T-helper 2 cell (primary cell): ENCODE measurements at places on chromosomes 2 and 18.
A peak's percentile ranks its signal among the peaks of the same experiment; 100 is the strongest.

GRCh38 chr2:77488141-77488540 is 34.0 kb downstream of the LRRTM4 start:
- no peak for DNase-seq

- DNase-seq: no peak
These were observed 11.1 kb downstream of the PDE1A start for GRCh38 chr2:182415771-182416170.

DNA sequence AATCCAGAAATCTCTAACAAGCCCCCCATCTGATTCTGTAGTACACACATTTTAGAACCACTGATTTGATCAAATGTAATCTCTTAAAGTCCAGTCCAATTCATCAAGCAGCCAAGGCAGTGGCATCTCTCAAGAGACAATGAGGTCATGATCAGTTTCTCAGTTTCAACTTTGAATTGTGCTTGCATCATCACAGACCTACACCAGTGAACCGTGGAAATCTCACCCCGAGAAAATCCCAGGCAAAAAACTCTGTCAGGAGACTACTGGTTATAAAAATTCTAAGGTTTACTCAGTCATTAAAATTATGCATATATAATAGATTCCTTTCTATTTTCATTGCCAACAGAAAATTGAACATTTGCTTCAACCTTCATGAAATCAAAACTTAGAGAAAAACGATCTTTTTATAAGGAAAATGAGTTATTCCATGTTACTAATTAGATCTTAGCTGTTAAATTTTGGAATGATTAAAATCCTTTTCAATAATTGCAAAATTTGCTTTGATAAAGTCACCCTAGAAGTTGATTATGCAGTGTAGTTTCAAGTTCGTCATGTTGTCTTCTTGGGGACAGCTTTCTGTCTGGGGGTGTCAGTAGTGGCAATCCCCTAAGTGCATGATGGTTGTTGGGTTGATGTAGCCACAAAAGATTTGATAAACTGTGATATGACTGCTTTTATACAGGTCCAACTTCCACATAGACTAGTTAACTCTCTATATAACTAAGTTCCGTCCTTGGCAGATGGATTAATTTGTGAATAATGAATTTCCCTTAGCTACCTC is 235.0 kb downstream of the CAMKMT start:
- no peak for DNase-seq

DNA sequence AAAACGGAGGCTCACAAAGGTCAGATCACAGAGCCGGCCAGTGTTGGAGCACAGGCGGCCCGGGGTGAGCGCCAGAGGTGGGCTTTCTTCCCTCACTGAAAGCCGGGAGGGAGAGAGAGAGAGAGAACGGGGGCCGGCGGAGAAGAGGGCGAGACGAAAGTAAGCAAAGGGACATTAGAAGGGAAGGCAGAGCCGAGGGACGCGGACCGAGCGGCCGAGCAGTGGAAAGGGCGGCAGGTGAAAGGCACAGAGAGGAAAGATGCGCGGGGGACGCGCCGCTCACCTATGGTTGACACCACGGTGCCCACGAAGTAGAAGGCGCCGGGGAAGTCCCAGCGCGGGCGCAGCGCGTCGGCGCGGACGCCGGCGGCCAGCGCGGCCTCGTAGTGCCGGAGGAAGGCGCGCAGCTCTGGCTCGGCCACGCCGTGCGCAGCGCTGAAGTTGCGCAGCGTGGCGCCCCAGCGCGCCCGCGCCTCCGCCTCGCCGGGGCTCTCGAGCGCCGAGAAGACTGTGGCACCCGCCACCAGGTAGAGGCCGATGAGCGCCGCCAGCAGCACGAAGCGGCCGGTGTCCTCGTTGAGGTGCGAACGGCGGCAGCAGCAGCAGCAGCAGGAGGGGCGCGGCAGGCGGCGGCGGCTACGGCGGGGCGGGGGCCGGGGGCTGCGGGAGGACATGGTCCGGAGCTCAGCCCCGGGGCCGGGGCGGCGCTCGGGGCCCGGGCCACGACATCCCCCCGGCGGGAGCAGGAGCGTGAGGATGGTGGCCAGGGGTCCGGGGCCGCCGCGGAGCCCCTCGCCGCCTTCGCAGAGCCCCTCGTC is 166.9 kb downstream of the MSH2 start:
- peak; percentile 32 for DNase-seq

GRCh38 chr18:42830936-42831335 is 284.5 kb downstream of the RIT2 start:
- no peak for DNase-seq

DNA sequence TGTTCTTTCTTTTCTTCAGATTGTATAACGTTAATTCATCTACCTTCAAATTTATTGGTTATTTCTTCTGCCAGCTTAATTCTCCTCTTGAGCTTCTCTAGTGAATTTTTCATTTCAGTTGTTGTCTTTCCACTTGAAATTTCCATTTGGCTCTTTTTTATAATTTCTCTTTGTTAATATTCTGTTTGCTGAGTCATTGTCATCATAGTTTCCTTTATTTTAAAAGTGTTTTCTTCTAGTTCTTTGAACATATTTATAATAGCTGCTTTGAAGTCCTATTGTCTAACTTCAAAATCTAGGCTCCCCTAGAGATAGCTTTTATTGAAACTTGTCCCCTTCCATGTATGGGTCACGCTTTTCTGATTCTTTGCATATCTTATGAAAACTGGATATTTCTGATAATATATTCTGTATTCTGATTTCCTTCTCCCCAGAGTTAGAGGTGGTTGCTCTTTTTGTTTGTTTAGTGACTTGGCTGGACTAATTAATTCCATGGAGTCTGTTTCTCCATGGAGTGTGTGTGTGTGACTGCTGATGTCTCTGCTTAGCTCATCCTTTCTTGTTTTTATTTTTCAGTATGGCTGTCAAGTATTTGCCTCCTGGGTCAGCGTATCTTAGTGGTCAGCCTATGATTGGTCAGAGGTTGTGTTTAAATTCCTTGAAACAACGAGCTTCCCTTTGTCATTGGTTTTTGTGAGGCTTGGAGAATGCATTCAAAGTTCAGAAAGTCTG is 47.6 kb downstream of the DIS3L2 start:
- DNase-seq: no peak

- DNase-seq: no peak
These were observed 2.0 kb downstream of the MBD5 start for GRCh38 chr2:148022882-148023281.

GRCh38 chr2:217150236-217150635 is 290.4 kb upstream of the TNP1 start:
- no peak for DNase-seq

- DNase-seq: no peak
These were observed 96.0 kb downstream of the ACKR3 start for GRCh38 chr2:236665572-236666118.

- DNase-seq: no peak
These were observed 344.9 kb downstream of the DCDC2C start for GRCh38 chr2:4047961-4048891.

- no peak for DNase-seq
These were observed 44.3 kb upstream of the GPR39 start for GRCh38 chr2:132372276-132372675.

GRCh38 chr2:120934574-120935338 is 199.1 kb downstream of the GLI2 start:
- DNase-seq: no peak
